ENCODE measurements at places on chromosomes 2 and 18.

DNA sequence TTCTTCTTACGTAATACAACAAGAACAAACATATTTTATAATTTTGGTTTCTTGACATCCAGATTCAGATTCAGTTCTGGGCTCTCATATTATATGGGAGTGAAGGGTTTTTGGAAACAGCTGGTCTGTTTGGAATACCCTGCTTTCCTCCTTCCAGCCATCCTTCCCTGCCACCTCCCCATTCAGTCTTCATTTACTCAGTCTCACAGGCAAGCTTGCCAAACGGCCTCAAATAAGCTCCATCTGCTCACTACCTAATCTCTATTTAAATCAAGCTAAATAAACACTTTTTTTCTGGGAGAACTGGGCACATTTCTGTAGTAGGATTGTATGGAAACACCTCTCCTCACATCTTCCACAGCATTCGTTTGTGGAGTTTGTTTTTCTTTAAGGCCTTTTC is 147.5 kb downstream of the RND3 start:
- no peak for DNase-seq

- no peak for DNase-seq
Measured at GRCh38 chr18:60870261-60871153, 462.7 kb upstream of the CDH20 start.

GRCh38 chr2:17660219-17660618 is 93.4 kb downstream of the SMC6 start:
- DNase-seq: no peak

- DNase-seq: no peak
Measured at GRCh38 chr2:45267062-45267792, 258.0 kb upstream of the SIX2 start.

- no peak for DNase-seq
Measured at GRCh38 chr2:37263839-37264238, 32.4 kb downstream of the NDUFAF7 start.

DNA sequence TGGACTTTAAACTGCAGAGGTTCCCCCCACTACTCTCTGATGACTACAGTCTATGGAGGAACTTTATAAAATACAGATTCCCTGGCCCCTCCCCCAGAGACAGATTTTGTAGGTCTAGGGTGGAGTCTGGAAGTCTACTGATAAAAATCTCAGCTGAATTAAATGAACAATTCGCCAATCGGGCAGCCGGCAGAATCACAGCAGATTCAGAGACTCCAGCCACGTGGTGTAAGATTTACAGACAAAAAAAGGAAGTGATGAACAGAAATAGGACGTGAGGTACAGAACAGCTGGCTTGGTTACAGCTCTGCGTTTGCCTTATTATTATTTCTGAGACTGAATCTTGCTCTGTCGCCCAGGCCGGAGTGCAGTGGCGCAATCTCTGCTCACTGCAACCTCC is 21.4 kb upstream of the MTA3 start:
- DNase-seq: no peak

DNA sequence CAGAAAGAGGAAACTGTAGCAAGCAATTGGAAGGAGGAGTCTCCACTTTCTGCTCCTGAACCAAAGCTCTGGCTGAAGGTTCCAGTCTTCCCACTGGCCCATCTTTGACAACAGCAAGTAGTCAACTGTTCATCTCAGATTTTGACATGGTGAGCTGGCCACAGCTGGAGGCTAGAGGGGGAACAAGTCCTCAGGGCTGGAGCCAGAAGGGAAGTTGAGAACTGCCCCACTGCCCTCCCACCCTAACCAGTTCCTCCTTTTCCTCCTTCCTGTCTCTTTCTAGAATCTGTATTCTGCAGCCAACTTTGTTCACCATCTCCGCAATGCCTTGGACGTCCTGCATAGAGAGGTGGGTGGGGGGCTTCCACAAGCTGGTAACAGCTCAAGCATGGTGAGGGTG is 105.8 kb downstream of the PLB1 start:
- no peak for DNase-seq

GRCh38 chr18:51137891-51138290 is 59.6 kb downstream of the MEX3C start:
- DNase-seq: no peak

- DNase-seq: no peak
Measured at GRCh38 chr2:224183086-224183485, 144.0 kb upstream of the SERPINE2 start.

DNA sequence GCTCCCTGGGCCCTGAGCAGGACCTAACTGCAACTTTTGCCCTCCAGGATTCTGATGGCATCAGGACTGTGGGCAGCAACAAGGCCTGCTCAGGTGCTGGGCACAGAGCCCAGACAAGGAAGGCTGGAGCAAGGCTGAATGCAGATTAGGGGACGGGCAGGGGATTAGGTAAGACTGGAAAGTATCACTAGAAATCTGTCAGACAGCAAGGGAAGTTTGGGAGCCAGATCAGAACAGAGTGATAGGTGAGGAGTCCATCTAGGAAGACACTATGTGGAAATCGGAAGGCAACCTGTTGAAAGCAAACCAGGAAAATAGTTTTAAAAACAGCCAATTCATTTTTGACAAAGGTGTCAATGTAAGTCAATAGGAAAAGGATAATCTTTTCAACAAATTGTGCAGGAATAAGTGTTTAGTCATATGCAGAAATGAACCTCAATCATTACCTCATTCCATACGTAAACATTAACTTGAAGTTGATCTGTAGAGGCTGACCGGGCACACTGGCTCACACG is 56.4 kb upstream of the STPG4 start:
- no peak for DNase-seq

DNA sequence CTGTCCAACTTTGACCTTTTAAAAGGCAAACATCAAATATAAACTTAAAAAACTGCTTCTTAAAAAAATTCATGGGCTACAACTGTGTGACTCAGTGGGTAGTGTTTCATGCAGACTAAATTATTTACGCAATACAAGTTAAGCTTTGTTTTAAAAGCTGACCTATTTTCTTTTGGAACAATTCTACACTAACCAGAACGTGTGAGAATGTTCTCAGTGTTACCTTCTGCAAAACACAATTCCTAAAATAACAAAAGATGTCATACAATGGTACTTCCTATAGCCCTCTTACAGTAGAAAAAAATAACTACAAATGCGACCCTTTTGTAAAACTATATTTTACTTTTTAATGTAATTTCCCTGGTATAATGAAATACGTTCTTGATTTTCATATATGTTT is 793.8 kb upstream of the FSHR start:
- DNase-seq: no peak

DNA sequence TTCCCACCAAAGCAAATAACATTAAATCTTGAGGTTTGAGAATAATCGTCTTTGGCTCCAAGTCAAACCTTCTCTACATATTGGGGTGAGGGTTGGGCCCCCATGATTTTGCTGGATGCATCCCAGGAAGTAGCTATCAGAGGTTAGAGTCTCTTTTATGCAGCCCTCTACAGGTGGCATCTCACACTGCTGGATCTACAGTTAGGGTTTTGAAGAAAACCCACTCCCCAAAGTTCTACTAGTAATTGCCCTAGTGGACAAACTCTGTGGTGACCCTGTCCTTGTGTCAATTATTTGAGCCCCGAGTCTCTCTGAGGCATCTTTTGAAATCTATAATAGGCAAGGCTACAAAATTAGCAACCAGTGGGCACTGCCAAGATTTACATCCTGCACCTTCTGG is 15.0 kb upstream of the REG1A start:
- no peak for DNase-seq

GRCh38 chr18:21345840-21346239 is 103.8 kb downstream of the GREB1L start:
- DNase-seq: no peak

- DNase-seq: no peak
Measured at GRCh38 chr2:19046986-19047780, 311.2 kb downstream of the OSR1 start.

DNA sequence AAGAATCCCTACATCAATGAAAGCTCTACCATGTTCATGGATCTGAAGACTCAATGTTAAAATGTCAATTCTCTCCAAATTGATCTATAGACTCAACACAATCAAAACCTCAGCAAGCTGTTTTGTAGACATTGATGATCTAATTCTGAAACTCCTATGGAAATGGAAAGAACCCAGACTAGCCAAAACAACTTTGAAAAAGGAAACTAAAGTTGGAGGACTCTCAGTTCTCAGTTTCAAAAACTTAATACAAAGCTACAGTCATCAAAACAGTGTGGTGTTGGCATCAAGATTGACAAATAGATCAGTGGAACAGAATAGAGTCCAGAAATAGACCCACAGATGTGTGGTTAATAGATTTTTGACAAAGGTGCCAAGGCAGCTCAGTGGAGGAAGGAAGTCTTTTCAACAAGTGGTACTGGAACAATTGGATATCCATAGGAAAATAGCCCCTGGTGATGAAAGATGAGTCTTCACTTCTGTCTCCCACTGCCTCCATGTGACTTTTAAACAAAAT is 30.4 kb downstream of the LBH start:
- no peak for DNase-seq

DNA sequence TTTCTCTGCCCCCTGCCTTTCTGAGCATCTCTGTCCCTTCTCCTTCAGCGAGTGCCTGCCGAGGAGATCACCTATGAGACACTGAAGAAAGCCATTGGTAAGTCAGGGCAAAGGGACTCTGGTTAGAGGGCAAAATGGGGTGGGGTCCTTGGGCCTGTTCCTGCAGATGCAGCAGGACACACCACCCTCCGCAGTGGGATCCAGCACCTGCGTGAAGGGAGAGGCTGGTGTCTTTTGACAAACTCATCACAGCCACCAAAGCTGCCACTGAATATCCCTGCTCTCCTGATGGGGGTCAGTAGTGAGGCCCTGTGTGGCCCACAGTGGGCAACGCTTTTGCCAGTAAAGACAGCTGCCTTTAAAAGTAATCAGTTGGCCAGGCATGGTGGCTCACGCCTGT is 18.7 kb downstream of the POMC start:
- no peak for DNase-seq

DNA sequence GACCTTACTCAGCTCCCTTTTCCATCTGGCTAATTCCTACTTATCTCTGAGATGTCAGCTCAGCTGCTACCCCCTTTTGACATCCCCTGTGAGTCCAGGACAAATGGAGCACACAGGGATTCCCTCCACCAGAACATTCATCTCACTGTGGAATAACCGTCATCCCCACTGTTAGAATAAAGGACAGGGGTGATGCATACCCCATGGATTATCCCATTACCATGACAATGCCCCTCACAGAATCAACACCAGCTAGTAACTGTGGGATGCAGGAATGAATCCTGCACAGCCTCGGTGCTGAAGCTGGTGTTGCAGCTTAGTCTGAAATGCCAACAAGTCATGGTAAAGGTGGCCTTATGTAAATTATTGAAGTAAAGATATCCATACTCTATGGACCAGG is 624.8 kb upstream of the RAB6C start:
- no peak for DNase-seq

- no peak for DNase-seq
Measured at GRCh38 chr2:146214394-146214929, 1630.4 kb upstream of the ACVR2A start.

DNA sequence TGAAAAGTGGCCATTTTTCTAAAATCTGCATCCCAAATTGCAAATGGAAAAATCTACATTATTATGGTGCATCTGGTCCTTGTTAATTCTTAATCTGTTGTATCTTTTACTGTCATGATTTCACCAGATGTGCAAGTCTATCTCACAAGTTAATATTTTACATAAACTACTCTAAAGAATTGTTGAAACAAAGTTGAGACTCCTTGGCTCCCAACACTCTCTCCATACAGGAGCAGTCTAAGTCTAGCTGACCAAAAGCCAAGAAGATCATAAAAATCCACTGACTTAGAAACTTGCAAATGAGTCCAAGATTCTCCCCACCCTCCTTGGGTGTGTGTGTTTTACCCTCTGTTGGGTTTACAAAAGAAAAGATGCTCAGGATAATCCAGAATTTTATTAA is 85.1 kb downstream of the NCKAP5 start:
- DNase-seq: no peak
